ENCODE measurements at places on chromosomes 11 and 22. TPM values are rescaled to one million over a fixed set of nuclear protein-coding genes. Genes with fewer than 3 reads are reported as not detected.

DNA sequence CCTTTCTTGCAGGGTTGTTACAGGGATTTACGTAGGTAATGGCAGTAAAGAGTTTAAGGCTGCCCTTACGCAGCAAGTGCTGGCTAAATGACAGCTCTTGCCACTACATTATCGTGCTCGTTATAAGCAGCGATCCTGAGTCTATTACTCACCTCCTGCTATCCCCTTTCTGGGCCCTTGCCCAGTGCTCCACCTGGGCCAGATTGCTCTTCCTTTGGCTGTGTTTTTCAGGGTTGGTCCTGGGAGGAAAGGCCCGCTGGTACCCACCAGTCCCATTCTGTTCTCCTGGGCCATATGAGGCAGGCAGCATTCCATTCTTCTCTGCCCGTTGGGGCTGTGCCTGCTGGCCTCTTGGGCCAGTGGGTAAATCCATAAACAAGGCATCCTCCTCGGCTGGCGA is 87.5 kb downstream of the C11orf58 start:
- DNase-seq = no peak

DNA sequence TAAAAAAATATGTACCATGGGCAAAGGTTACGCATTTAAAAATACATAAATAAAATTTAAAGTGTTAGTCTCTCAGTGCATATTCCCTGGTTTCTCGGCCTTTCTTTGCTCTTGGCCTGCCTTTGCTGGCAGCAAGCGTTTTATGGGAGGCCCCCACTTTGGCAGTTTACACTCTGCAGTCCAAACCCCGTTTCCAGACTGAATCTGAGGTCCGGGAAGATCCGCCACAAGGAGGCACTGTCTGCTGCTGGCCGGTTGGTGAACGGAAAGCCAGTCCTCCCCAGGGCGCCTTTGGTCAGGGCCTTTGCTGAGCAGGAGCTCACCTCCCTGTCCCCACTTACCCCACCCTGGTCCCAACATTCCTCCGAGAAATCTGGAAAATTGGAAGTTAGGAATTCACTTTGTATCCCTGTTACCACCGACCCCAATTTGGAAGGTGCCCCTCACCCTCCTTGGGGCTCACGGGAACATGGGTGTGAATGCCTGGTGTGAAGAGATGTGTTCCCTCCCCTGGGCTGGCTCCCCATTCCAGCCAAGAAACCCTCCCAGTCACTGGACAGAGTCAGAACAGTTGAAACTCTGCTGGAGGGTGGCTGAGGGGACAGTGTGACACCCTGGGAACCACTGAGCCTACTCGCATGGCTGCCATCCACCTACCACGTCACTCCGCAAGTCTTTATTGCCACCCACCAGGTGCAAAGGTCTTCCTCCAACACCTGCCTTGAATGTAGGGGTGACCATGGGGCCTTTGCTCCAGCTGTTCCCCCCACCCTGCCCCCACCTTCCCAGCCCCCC is 9.4 kb upstream of the SF1 start:
- no peak for DNase-seq

DNA sequence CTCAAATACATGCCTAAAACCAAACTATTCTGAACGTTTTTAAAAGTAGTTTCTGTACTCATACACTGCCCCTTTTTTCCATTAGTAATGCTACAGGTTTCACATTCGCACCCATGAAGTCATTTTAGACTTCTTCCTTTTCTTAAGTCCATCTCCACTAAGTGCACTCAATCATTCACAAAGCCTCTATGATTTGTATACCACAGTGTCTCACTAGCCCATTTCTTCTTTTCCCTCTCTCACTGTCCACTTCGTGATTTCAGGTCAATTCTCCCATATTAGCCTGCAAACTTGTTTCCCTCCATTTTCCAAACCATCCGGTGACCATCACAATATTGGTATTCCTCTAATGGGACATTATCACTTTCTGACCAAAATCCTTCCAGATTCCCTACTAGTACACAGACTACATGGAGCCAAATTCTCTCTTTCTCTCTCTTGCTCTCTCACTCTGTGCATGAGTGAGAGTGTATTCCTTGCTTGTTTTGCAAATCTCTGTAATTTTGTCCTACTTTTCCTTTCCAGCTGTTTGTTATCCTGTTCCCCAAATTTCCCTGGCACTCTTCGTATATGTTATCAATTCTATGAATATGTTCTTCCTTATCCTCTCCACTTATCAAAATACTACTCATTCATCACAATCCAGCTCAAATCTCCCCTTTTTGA is 3.4 kb upstream of the ZC3H12C start:
- DNase-seq = no peak

GRCh38 chr11:56700242-56700913 is 1.5 kb downstream of the OR9G1 start:
- DNase-seq = no peak

Gene CD59
- total RNA-seq = 529 TPM

- no peak for DNase-seq
Observed at GRCh38 chr22:33666279-33666960, 253.9 kb downstream of the LARGE1 start.

Gene APOL4
- 1.4 TPM for total RNA-seq

Gene OR52H1
- 2.0 TPM for total RNA-seq

Gene IRAG1
- total RNA-seq = 393 TPM

DNA sequence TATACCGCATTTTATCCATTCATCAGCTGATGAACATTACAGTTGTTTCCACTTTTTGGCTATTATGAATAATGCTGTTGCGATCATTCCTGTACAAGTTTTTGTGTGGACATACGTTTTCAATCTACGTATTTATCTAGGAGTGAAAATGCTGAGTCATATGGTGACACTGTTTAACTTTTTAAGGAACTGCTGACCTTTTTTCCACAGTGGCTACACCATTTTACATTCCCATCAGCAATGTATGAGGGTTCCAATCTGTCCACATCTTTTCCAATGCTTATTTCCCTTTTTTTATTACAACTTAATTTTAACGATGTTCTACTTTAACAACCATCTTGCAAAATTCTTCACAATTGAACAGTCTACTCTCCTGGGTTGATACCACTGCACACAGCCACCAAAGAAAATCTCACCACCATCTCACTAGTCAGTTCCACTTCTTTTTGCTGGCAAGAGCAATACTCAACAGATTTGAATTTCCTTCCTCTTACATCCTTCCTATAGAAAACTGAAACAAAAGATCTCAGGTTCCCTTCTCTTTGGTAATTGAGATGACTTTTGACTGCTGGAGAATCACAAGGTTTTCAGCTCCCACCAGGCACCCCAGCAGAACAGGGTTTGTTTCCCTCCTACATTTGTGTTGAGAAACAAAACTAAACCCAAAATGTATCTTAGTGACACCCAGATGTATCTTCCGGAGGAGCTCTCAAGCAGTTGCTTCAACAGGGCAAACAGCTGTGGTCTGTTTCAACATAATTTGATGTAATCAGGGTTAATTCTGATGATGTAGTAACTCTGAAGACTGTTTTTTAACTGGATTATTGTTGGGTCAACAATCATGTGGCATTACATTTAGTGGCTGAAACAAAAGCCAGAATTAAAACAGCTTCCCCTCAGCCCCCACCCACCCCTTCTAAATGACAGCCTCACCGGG is 7.0 kb upstream of the GAB2 start:
- DNase-seq = no peak
